ENCODE measurements at places on chromosomes 12 and 14.

- DNase-seq: no peak
Measured at GRCh38 chr12:13154027-13154538, 42.4 kb upstream of the EMP1 start.

DNA sequence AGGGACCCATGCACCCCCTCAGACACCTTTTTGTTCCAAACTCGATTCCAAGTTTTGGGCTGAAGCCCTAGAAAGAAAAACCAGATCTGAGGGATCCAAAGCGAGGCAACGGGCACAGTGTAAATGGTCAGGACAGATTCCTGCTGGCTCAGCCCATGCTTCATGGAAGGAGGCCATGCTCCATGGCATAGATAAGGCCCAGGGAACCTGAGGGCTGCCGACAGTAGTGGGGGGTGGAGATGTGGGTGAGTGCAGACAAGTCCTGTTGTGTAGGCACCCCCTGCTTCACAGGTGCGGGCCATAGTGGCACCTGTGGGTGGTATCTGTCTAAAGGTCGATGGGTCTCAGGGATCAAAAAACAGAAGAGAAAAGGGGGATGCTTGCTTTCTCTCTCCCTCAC is 42.1 kb downstream of the TNFAIP2 start:
- DNase-seq: no peak

DNA sequence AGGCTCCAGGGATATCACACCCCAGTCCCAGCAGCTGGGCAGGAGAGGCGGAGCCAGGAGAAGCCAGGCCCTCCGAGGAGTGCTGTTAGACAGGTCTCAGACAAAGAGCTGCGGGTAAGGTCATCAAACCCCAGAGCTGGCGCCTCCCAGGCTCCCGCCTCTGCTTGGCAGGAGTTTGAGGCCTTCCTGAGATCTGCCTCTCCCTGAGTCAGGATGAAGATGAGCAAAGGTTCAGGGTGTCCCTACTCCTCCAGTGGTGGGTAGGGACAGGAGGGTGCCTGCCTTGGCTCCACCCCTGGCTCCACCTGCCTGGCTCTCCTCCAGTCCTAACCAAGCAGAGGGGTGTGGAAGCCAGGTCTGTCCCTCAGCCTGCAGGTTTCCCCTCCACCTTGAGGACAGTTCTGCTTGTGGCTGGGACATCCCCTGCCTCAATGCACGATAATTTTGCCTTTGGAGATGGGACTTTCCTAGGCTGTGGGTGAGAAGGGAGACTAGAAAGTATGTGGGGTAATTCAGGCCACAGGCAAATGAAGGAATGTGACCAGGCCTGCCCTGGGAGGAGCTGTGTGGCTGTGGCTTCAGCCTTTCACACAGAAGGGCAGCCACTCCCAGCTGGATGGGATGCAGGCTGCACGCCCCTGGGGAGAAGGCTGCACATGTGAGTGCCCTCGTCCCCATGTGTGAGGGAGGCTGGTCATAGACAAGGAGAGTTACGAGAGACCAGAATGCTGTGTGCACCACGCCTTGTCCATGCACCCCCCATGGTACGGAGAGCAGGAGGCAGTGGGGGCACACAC is 2.2 kb downstream of the PLEKHG6 start:
- DNase-seq: no peak

DNA sequence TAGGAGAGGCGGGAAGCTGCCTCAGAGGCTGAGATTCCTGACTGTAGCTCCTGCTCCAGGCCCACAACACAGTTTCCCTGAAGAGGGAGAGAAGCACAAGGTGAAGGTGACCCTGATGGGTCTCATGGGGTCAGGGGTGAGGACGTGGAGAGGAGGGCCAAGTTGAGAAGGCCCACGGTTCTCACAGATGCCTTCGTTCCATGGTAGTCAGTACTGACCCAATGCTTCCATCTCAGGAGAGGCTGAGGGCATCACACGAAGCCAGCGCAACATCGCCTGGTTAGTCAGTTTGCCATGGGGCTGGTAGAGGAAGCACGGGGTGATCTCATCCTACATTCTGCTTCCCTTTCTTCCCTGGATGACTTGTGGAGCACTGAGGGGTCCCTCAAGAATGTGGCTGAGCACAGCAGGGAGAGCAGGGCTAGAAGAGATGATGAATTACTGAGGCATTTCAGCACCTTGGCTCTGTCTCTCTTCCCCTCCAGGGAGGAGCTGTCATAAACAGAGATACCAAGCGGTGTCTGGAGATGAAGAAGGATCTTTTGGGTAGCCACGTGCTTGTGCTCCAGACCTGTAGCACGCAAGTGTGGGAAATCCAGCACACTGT is 51.9 kb downstream of the GALNT8 start:
- no peak for DNase-seq

- DNase-seq: no peak
Measured at GRCh38 chr12:6952121-6952862, 1.1 kb downstream of the PTPN6 start.

GRCh38 chr12:124754949-124755800 is 108.5 kb downstream of the SCARB1 start:
- DNase-seq: peak; percentile 98

- no peak for DNase-seq
Measured at GRCh38 chr12:94172031-94172430, 23.7 kb downstream of the PLXNC1 start.

DNA sequence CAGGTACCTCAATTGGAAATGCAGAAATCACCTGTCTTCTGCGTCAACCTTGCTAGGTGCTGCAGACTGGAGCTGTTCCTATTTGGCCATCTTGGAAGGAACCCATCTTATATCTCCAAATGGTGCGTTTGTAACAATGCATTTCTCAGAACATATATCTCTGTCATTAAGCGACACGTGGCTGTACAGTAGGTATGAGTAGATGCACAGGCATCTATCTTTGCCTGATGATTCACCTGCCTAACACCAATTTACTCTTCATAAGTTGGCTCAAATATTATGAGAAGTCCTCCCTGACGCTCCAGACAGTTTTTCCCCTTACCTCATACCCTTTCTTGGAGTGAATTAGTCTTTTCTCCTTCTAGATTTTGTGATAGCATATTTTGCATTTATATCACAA is 44.2 kb downstream of the GPR137C start:
- DNase-seq: no peak

- no peak for DNase-seq
Measured at GRCh38 chr12:67916266-67916970, 72.8 kb upstream of the IFNG-AS1 start.

GRCh38 chr14:89524990-89525667 is 108.1 kb upstream of the FOXN3 start:
- DNase-seq: no peak

DNA sequence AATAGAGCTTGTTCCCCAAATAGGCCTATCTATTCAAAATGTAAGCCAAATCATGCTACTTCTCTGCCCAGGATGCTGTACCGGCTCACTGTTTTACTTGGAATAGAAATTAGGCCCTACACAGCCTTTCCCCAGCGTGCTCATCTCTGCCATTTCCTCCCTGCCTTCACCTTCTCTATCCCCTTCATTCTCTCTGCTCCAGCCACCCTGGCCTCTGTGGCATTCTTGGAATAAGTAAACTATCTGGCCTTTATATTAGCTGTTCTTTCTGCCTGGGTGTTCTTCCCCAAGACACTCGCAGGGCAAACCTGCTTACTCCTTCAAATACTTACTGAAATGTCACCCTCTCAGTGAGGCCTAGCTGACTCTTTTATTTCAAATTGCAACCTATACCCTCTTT is 30.9 kb upstream of the DYRK2 start:
- no peak for DNase-seq

GRCh38 chr12:54426690-54427089 is 7.6 kb upstream of the ITGA5 start:
- DNase-seq: no peak

DNA sequence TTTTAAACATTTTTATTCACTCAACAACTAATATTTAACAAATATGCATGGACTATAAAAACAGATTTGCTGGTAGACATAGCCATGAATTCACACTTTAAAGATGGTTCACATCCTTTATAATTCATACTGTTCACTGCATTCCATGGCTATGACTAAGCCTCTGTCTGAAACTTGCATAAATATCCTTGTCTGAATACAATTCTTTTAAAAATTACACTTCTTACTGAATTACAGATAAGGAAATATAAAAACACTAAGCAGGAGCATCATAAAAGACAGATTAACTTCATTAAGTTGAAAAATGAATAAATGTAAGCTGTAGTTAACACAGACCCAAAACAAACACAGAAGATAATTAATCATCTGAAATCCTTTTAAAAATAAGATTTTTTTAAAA is 53.8 kb downstream of the GXYLT1 start:
- no peak for DNase-seq

GRCh38 chr14:64880221-64881121 is 764 bp upstream of the SPTB start:
- DNase-seq: peak; percentile 14

DNA sequence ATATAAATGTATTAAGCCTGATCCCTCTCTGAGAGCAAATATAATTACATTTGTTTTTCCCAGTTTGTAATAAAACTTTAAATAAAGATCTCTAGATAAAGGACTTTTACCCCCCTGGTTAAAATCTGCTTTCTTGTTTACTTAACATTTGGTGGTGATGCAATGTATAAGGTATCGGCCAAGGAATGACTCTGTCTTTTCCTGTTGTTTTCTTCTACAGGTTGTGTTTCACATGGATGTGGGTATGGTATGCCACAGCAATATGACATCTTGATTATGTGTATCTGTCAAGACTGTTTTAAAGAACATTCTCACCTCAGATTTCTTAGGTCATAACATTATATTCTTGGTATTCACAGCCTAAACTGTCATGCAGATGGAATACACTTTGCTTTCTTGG is 210.6 kb upstream of the NOVA1 start:
- DNase-seq: no peak

All from Kasumi-1 (cell line).